A549 treated with dexamethasone at 1 μM for 4 hours (cell line): ENCODE measurements at places on chromosomes 2 and 18. TPM values are rescaled to one million over a fixed set of nuclear protein-coding genes. Genes with fewer than 3 reads are reported as not detected.

Gene NYAP2
- 0.02 to 0.04 TPM (median 0.03 TPM) in 4 of 5 replicates, not detected in the other for total RNA-seq

Gene POTEJ
- not detected in 5 replicates for total RNA-seq

Gene GAREM2
- 4.4 to 8.7 TPM (median 7.2 TPM) in 5 replicates for total RNA-seq

Gene ZDBF2
- 0.70 to 2.1 TPM (median 1.3 TPM) in 5 replicates for total RNA-seq
